ENCODE measurements at places on chromosomes 5 and 9.

- DNase-seq: no peak
Measured at GRCh38 chr5:568809-569208, 43.3 kb upstream of the CEP72 start.

GRCh38 chr5:124642151-124642550, 104.3 kb downstream of the ZNF608 start:
- no peak for DNase-seq

GRCh38 chr5:78979909-78980308, 5.2 kb downstream of the ARSB start:
- DNase-seq: no peak

DNA sequence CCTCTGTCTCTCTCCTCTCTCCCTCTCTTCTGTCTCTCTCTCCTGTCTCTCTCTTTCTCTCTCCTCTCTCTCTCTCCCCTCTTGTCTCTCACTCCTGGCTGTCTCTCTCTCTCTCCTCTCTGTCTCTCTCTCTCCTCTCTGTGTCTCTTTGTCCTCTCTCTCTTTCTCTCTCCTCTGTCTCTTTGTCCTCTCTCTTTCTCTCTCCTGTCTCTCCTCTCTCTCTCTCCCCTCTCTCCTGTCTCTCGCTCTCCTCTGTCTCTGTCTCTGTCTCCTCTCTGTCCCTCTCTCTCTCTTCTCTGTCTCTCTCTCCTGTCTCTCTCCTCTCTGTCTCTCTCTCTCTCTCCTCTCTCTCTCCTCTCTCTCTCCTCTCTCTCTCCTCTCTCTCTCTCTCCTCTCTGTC, 25.0 kb downstream of the STK32A start:
- DNase-seq: no peak

DNA sequence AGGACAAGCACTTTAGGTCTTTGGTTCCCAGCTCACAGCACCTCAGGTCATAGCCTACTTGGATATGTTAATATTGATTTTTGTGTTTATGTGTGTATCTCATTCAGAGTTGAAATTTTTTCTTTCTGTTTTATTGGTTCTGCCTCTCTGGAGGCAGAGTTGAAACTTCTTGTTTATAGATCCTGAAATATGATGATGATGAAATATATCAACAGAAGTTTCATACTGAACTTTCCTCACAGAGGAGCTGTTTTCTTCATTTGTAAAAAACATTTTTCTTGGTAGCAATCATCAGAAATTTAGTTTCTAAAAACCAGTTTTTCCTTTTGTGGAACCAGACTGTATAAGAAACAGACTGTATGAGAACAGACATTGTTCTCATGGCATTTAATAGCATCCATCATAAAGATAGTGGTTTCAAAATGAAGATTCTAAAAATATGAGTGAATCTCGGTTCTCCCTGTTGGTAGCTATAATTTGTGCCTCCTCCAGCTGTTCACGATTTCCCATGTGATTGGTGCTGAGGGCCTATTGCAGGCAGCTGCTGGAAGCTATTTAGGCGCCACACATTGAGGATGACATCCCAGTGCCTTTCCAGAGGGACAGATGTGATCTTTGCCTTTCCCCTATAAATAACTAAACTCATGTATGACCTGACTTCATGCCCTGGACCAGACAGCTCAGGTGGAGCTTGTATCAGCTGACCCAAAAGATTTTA, 39.5 kb upstream of the CFAP157 start:
- DNase-seq: no peak
